Memory B cell (primary cell): ENCODE measurements at places on chromosomes 5 and 9.

DNA sequence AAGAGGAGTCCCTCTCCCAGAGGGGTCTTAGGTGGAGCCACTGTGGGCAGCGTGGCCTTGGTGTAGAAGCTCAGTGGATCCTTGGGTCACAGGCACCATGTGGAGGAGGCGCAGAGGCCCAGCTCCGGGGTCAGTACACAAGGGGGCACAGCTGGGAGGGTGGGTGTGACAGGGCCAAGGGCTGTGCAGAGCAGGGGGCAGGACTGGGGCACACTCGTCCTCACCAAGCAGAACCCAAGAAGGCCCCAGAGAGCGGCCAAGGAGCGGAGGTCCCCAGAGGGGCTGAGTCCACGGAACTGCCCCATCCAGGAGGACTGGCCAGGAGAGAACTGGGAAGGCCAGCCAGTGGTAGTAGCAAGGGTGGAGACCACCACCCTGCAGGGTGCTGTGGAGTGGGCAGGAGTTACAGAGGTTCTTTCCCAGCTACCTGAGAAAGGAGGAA, 2.5 kb upstream of the LPCAT1 start:
- peak overlapping the region; percentile 6 for H3K4me3 ChIP-seq
- H3K27me3 ChIP-seq, result no peaks in the 10 kb centered on the region
- DNase-seq, result no peak
- no peaks in the 10 kb centered on the region for H3K36me3 ChIP-seq
- H3K4me1 ChIP-seq, result peaks cover 32% of the 10 kb centered on the region
- peak overlapping the region; percentile 83 for H3K27ac ChIP-seq

DNA sequence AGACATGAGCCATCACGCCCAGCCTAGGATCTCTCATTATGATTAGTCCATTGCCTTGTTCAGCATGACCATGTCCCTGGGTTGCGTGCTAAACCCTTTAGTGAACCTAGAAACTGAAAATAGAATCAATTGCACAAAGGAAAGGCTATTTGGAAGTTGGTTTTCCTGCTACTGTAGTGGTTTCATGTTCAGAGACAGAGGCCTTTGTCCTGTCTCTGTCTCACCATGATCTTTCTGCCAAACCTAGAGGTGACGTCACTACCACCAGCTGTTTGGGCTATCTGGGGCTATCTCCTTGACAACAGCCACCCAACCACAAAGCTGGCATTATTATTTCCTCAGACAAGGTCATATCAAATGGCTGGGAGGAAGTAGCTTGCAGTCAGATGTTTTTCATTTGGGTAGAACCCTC, 4.0 kb upstream of the CDK5RAP2 start:
- no peaks in the 10 kb centered on the region for H3K36me3 ChIP-seq
- DNase-seq, result peak; percentile 41
- H3K4me3 ChIP-seq, result no peak overlapping the region
- peaks cover 19% of the 10 kb centered on the region for H3K4me1 ChIP-seq
- peak overlapping the region; percentile 93 for H3K27ac ChIP-seq

DNA sequence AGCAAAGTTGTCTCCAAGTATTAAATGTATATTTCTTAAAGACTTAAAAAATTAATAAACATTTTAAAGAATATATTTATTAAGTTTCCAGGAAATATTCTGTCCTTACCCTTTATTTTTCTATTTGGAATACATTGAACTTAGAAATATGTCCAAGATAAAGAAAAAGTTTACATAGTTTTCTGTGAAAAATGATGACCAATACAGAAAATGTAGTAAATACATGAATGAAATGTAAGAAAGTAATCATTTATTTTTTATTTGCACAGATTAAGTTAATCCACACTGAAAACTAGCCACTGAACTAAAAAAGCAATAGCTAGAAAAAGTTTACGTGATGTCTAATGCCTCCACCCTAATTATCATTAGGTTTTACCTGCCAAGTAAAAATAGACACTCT, 273.2 kb downstream of the ARL15 start:
- no peaks in the 10 kb centered on the region for H3K27me3 ChIP-seq
- peaks cover 5% of the 10 kb centered on the region for H3K36me3 ChIP-seq
- no peak overlapping the region for H3K27ac ChIP-seq
- no peaks in the 10 kb centered on the region for H3K4me1 ChIP-seq
- H3K4me3 ChIP-seq, result no peak overlapping the region

- no peaks in the 10 kb centered on the region for H3K4me1 ChIP-seq
- no peaks in the 10 kb centered on the region for H3K27me3 ChIP-seq
- DNase-seq, result no peak
Observed at GRCh38 chr9:113462781-113463286, 693 bp upstream of the RGS3 start.

DNA sequence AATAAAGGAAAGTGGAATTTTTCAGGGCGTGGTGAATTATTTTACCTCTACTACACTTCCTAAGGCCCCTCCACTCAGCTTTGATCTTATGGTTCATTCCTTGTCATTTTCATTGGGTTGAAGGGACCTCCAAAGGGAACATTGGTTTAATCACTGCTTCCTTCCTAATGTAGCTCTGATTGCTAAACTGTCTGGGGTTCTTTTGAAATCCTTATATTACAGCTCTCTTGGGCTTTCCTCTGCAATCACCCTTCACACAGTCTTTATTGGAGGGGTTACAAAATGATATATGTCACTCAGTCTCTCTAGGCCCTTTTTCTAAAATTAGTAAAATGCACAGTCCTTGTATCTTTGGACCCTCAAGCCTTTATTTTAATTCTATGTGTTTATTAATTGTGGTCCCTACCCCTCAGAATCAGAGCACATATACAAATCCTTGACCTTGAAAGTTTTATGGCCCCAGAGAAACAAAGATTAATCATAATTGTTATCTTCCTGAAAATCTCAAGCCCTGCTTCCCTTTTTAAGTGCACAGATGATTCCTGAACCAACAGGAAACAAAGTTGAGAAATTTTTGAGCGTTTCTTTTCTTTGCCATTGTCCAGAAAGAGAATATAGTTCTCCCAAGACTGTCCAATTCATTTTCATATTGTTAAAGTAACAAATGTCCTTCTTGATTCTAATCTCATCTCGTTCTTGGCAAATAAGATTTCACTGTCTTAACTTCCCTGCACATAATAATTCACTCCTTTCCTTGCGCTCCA, 330.0 kb downstream of the ARRDC3 start:
- no peaks in the 10 kb centered on the region for H3K4me1 ChIP-seq
- peaks cover 6% of the 10 kb centered on the region for H3K27me3 ChIP-seq
- no peak overlapping the region for H3K27ac ChIP-seq
- H3K36me3 ChIP-seq, result no peaks in the 10 kb centered on the region

GRCh38 chr5:146027751-146028150, 77.6 kb downstream of the PLAC8L1 start:
- H3K4me3 ChIP-seq, result no peak overlapping the region
- H3K27ac ChIP-seq, result no peak overlapping the region
- H3K36me3 ChIP-seq, result no peaks in the 10 kb centered on the region
- no peaks in the 10 kb centered on the region for H3K4me1 ChIP-seq
- DNase-seq, result no peak

- peaks cover 24% of the 10 kb centered on the region for H3K36me3 ChIP-seq
- H3K27ac ChIP-seq, result peak overlapping the region; percentile 43
- peaks cover 5% of the 10 kb centered on the region for H3K4me1 ChIP-seq
- H3K27me3 ChIP-seq, result no peaks in the 10 kb centered on the region
Observed at GRCh38 chr5:151810449-151810848, 38.7 kb downstream of the G3BP1 start.

GRCh38 chr9:73714294-73714693, 562.6 kb downstream of the ANXA1 start:
- H3K27me3 ChIP-seq, result no peaks in the 10 kb centered on the region
- H3K4me3 ChIP-seq, result no peak overlapping the region
- DNase-seq, result no peak
- no peaks in the 10 kb centered on the region for H3K4me1 ChIP-seq
- no peak overlapping the region for H3K27ac ChIP-seq

GRCh38 chr5:95731571-95732554, 727 bp downstream of the RHOBTB3 start:
- no peaks in the 10 kb centered on the region for H3K27me3 ChIP-seq
- DNase-seq, result no peak
- no peaks in the 10 kb centered on the region for H3K36me3 ChIP-seq
- H3K27ac ChIP-seq, result peak overlapping the region; percentile 55

GRCh38 chr5:181246276-181247049, 2.8 kb upstream of the RACK1 start:
- H3K4me1 ChIP-seq, result peaks cover 57% of the 10 kb centered on the region
- H3K4me3 ChIP-seq, result peak overlapping the region; percentile 93
- H3K36me3 ChIP-seq, result peaks cover 7% of the 10 kb centered on the region
- no peak for DNase-seq

DNA sequence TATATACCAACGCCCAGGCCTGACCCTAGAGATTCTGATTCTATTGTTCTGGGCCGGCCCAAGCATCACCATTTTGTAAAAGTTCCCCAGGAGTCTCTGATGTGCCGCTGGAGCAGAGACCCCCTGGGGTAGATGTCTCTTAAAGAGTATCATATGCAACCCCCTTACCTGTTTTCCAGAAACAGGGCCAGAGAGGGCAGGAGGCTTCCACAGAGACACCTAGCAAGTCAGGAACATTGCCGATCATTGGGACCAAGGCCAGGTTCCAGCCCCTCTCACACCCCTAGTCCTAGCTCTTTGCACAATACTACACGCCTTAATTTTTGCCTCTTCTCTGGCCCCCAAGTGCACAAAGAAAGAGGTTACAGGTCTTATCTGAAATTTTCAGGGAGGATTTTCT, 63.8 kb downstream of the TMOD1 start:
- H3K4me1 ChIP-seq, result no peaks in the 10 kb centered on the region
- peaks cover 5% of the 10 kb centered on the region for H3K27me3 ChIP-seq
- H3K4me3 ChIP-seq, result no peak overlapping the region

DNA sequence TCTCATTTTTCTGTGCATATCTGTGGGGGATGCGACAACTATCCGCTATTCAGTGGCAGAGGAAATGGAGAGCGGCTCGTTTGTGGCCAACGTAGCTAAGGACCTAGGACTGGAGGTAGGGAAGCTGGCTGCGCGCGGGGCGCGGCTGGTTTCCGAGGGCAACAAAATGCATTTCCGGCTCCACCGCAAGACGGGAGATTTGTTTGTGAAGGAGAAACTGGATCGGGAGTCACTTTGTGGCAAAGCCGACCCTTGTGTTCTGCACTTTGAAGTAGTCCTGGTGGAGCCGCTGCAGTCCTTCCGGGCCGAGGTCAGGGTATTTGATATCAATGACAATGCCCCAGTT, 320 bp downstream of the PCDHB1 start:
- H3K4me1 ChIP-seq, result peaks cover 3% of the 10 kb centered on the region
- H3K36me3 ChIP-seq, result no peaks in the 10 kb centered on the region
- peaks cover 7% of the 10 kb centered on the region for H3K27me3 ChIP-seq
- no peak overlapping the region for H3K4me3 ChIP-seq

- H3K4me1 ChIP-seq, result peaks cover 6% of the 10 kb centered on the region
- no peaks in the 10 kb centered on the region for H3K36me3 ChIP-seq
- no peak overlapping the region for H3K27ac ChIP-seq
- H3K4me3 ChIP-seq, result no peak overlapping the region
- no peaks in the 10 kb centered on the region for H3K27me3 ChIP-seq
- no peak for DNase-seq
Observed at GRCh38 chr9:32875748-32876147, 92.4 kb downstream of the TMEM215 start.

GRCh38 chr5:61840361-61840760, 465.6 kb upstream of the KIF2A start:
- H3K4me3 ChIP-seq, result no peak overlapping the region
- DNase-seq, result no peak
- H3K27me3 ChIP-seq, result peaks cover 1% of the 10 kb centered on the region
- no peaks in the 10 kb centered on the region for H3K4me1 ChIP-seq

DNA sequence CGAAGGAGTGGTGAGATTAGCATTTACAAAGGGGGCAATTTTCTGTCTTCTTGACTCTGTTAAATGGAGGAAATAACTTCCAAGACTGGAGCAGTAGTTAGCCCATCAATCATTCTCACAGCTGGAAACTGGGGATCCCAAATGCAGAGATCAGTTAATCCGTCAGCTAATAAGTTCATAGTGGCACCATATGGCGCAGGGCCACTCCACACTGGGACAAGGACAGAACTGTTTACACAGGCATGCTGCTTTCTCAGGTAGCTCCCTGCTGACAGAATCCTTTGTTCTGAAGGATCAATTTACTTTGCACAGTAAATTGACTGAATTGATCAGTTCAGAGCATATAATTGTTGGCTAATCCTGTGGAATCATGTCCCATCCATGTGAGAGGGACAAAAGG, 395.7 kb downstream of the TMEM161B start:
- no peaks in the 10 kb centered on the region for H3K4me1 ChIP-seq
- H3K36me3 ChIP-seq, result no peaks in the 10 kb centered on the region
- DNase-seq, result no peak
- peaks cover 1% of the 10 kb centered on the region for H3K27me3 ChIP-seq
- H3K4me3 ChIP-seq, result no peak overlapping the region

DNA sequence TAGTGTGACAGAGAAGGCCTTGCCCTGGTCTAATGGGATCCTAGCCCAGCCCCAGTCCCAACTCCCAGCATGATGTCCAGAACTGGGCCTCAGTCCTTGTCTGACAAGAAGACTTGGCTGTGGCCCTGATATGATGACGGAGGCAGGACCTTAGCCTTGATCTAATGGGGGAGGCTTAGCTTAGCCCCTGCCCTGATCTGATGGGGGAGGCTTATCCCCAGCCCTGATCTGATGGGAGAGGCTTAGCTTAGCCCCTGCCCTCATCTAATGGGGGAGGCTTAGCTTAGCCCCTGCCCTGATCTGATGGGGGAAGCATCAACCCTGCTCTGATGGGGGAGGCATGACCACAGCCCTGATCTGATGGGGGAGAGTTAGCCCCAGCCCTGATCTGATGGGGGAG, 3.7 kb downstream of the PKN3 start:
- H3K27me3 ChIP-seq, result no peaks in the 10 kb centered on the region
- no peak for DNase-seq
- no peak overlapping the region for H3K4me3 ChIP-seq
- no peak overlapping the region for H3K27ac ChIP-seq

- no peak overlapping the region for H3K4me3 ChIP-seq
- peak overlapping the region; percentile 7 for H3K27ac ChIP-seq
- no peaks in the 10 kb centered on the region for H3K27me3 ChIP-seq
- H3K36me3 ChIP-seq, result peaks cover 28% of the 10 kb centered on the region
Observed at GRCh38 chr5:78627766-78628165, 20.8 kb downstream of the LHFPL2 start.

DNA sequence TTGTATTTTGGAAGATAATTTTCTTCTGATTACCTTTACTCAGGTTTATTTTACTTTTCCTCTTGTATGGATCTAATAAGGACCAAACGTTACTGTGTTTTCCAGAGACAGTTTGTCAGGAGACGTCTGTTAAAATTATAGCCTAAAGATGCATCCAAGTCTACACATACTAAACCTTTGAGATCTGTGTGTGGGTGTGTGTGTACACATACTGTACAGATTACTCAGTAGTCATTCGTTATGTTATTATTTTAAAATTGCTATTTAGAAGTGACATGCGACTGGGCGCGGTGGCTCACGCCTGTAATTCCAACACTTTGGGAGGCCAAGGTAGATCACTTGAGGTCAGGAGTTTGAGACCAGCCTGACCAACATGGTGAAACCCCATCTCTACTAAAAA, 51.6 kb upstream of the CNTLN start:
- no peaks in the 10 kb centered on the region for H3K27me3 ChIP-seq
- no peak for DNase-seq
- no peaks in the 10 kb centered on the region for H3K4me1 ChIP-seq
- no peak overlapping the region for H3K4me3 ChIP-seq
- H3K36me3 ChIP-seq, result no peaks in the 10 kb centered on the region

DNA sequence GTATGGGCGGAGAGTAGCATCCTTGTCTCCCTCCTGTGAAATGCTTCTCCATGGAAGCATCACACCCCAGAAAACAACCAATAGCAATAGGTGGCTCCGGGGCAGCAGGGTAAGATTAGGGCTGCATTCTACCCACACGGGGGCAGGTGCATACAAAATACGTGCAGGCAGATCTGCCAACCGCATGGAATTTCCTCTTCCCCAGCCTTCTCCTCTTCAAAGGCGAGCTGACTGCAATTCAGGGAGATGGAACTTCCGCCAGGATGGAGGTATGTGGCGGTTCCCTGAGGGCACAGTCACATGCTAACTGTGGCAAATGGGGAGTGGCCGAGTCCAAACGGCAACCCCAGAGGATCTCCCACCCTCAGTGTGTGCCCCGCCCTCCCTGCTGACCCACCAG, 81.5 kb downstream of the LMNB1 start:
- peaks cover 6% of the 10 kb centered on the region for H3K4me1 ChIP-seq
- H3K27ac ChIP-seq, result no peak overlapping the region
- no peak for DNase-seq
- H3K36me3 ChIP-seq, result peaks cover 2% of the 10 kb centered on the region
